GM23248 (cell line): ENCODE measurements at places on chromosomes 5 and 9. TPM values are rescaled to one million over a fixed set of nuclear protein-coding genes. Genes with fewer than 3 reads are reported as not detected.

FOXD4 gene
- total RNA-seq = 0.63 TPM in 1 of 2 replicates, not detected in the other

C5orf46 gene
- not detected in 2 replicates for total RNA-seq

HTR1A gene
- not detected in 2 replicates for total RNA-seq

GAPVD1 gene
- 33.6 and 36.3 TPM in 2 replicates for total RNA-seq

GRCh38 chr9:81999806-82000205 is 11.2 kb downstream of the SPATA31D1 start:
- no peak overlapping the region for H3K4me3 ChIP-seq
- H3K27me3 ChIP-seq = no peaks in the 10 kb centered on the region; the same call in 1 of the 2 replicates
- H3K36me3 ChIP-seq = no peaks in the 10 kb centered on the region
- H3K4me1 ChIP-seq = no peaks in the 10 kb centered on the region
- no peak overlapping the region for H3K27ac ChIP-seq

DNA sequence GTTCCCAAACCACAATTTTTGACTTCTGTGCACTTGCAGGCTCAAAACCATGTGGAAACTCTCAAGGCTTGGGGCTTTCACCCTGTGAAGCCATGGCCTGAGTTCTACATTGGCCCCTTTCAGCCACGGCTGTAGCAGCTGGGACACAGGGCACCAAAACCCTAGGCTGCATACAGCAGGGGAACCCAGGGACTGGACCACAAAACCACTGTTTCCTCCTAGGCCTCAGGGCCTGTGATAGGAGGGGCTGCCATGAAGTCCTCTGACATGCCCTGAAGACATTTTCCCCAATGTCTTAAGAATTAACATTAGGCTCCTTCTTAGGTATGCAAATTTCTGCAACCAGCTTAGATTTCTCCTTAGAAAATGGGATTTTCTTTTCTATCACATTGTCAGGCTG is 312.1 kb upstream of the TUSC1 start:
- DNase-seq = no peak
- no peaks in the 10 kb centered on the region for H3K27me3 ChIP-seq
- no peaks in the 10 kb centered on the region for H3K36me3 ChIP-seq
- H3K4me1 ChIP-seq = no peaks in the 10 kb centered on the region
- H3K27ac ChIP-seq = no peak overlapping the region

- H3K36me3 ChIP-seq = no peaks in the 10 kb centered on the region; the same call in 1 of the 2 replicates
- no peak for DNase-seq
- peaks cover 7% of the 10 kb centered on the region; the same call in 1 of the 2 replicates for H3K4me1 ChIP-seq
- no peaks in the 10 kb centered on the region for H3K27me3 ChIP-seq
Observed at GRCh38 chr9:125467116-125467740, 205.6 kb downstream of the GAPVD1 start.

DNA sequence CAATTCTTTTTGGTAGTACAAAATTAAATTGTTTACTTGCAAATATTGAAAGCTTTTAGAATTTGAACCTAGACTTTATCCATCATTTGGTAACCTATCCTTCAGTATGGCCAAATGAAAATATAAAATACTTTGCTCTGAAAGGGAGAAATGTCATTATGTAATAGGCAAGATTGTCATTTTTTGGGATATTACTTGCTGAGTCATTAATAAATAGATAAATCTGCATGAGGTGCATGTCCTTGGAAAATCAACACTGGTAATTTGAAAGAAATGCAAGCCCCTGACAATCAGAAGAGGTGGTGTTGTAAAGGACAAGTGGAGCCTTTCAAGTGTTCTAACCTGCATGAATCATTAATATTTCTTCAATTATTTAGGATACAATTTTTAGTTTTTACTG is 231.8 kb upstream of the CCNG1 start:
- H3K4me3 ChIP-seq = no peak overlapping the region
- no peak for DNase-seq
- no peaks in the 10 kb centered on the region for H3K4me1 ChIP-seq
- H3K27me3 ChIP-seq = no peaks in the 10 kb centered on the region
- H3K36me3 ChIP-seq = no peaks in the 10 kb centered on the region

DNA sequence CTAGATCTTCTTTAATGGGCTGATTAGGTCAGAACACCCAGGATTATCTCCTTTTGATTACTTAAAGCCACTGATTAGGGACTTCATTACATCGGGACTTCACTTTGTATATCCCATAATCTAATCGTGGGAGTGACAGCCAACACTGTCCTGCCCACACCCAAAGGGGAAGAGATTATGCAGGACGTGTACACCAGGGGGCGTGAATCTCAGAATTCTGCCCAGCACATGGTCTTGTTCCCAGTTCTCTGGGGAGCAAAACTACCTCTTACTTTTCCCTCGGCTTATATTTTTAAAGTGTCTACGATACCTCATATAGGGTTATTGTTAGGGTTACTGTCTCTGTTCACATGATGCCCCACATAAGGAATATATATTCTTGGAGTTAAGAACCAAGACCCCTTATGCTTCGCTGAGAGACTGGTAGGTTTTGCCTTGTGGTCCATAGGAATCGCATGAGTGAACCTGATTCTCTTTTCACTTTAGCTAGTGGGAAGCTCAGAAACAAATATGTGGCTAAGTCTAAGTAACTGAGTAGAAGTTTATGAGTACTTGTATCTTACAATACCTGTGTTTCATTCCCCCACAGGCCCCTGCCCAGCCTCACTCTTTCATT is 192.7 kb downstream of the GNA14 start:
- H3K36me3 ChIP-seq = no peaks in the 10 kb centered on the region
- H3K27ac ChIP-seq = no peak overlapping the region
- peaks cover 4% of the 10 kb centered on the region; the same call in 1 of the 2 replicates for H3K4me1 ChIP-seq
- DNase-seq = peak; percentile 39
- H3K27me3 ChIP-seq = no peaks in the 10 kb centered on the region
- no peak overlapping the region for H3K4me3 ChIP-seq

DNA sequence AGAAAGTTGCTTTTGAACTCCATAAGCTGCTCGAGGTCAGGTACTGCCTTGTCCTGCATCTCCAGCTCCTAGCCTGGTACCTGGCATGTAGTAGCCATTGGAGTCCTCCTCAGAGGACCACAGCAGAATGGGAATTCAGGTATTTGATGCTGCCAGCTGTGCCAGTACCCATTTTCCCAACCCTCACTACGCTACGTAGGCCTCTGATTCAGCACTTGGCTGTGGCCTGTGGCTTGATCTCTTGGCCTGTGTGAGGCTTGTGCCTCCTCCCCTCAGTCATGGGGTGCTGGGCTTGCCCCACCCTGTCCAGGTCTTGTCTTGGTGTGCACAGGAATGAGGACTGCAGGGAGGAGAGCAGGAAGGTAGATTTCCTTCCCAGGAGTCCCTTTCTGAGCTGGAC is 11.8 kb downstream of the OTULIN start:
- DNase-seq = peak; percentile 52
- peaks cover 14% of the 10 kb centered on the region for H3K4me1 ChIP-seq
- H3K36me3 ChIP-seq = peaks cover 4% of the 10 kb centered on the region; the same call in 1 of the 2 replicates
- H3K27ac ChIP-seq = no peak overlapping the region

DNA sequence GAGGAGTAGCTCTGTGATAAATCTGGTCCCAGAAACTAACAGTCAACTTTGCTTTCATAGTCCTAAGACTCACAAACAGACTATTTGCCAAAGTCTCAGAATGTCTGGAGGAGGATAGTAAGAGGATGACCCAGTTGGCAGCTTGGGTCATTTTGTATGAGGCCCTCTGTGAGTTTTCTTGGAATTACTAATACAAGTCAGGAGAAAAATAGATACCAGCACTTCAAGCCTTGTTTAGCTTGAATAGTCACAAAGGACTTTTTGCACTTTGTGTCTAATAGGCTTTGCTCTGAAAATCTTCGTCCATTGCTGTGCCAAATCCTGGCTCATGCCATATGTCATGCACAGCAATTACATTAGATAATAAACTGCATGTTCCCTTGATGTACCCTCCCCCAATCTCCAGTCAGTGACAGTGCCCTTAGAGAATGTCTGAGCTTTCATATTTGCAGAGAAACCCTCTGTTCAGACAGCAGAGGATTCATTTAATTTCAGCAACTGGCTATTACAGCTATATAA is 612.8 kb downstream of the CSNK1G3 start:
- DNase-seq = peak; percentile 34
- H3K4me3 ChIP-seq = no peak overlapping the region
- H3K27ac ChIP-seq = no peak overlapping the region
- no peaks in the 10 kb centered on the region for H3K4me1 ChIP-seq
- H3K27me3 ChIP-seq = peaks cover 14% of the 10 kb centered on the region

GRCh38 chr9:37301042-37301853 is 121.2 kb upstream of the GRHPR start:
- H3K4me3 ChIP-seq = no peak overlapping the region
- no peaks in the 10 kb centered on the region for H3K27me3 ChIP-seq
- H3K27ac ChIP-seq = no peak overlapping the region
- H3K4me1 ChIP-seq = peaks cover 9% of the 10 kb centered on the region
- H3K36me3 ChIP-seq = 0 out of 2 replicates have a peak, but pooled peaks cover 4% of the 10 kb centered on the region

GRCh38 chr5:69275563-69275962 is 40.9 kb downstream of the CDK7 start:
- H3K4me3 ChIP-seq = no peak overlapping the region
- peaks cover 24% of the 10 kb centered on the region for H3K36me3 ChIP-seq
- no peak for DNase-seq
- H3K27me3 ChIP-seq = no peaks in the 10 kb centered on the region
- H3K4me1 ChIP-seq = peaks cover 22% of the 10 kb centered on the region

DNA sequence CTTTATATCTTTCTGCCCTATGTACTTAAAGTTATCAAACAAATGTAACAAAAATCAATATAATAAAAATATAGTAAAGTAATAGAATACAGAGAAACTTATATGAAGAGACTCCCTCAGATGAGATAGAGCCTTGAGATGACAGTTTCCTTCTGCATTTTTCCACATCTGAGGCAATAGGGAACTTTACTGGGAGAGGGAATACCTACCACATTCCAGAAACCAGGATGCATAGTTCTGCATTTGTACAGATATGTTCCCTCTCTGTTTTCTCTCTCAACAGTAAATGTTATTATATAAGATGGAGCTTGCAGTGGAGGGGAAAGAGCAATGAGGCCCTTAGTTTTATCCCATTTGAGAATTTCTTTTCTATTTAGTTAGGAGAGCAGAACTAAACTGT is 109.6 kb upstream of the KCNN2 start:
- no peaks in the 10 kb centered on the region for H3K4me1 ChIP-seq
- no peak overlapping the region for H3K27ac ChIP-seq
- no peaks in the 10 kb centered on the region for H3K27me3 ChIP-seq
- no peak overlapping the region for H3K4me3 ChIP-seq
- H3K36me3 ChIP-seq = no peaks in the 10 kb centered on the region
- DNase-seq = no peak

DNA sequence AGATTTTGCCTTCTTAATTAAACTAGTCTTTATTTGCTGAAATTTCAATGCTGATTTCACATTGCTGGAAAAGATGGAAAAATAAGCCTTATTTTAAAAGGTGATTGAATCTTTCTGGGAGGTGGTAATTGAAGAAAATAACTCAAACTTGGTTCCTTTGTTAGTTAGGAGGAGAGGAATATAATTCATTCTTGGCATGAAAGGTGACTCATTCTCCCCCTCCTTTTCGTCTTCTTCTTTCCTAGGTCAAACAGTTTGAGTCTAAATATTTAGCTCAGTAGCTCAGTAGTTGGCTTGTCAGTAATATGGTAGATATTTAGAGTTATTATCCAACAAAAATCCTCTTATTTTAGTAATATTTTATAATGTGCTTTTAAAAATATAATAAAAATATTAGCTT is 353.9 kb upstream of the MEF2C start:
- H3K36me3 ChIP-seq = no peaks in the 10 kb centered on the region
- DNase-seq = no peak
- no peak overlapping the region for H3K27ac ChIP-seq
- H3K27me3 ChIP-seq = no peaks in the 10 kb centered on the region
- H3K4me3 ChIP-seq = no peak overlapping the region
